ENCODE measurements at places on chromosomes 13 and 19. TPM values are rescaled to one million over a fixed set of nuclear protein-coding genes. Genes with fewer than 3 reads are reported as not detected.

DNA sequence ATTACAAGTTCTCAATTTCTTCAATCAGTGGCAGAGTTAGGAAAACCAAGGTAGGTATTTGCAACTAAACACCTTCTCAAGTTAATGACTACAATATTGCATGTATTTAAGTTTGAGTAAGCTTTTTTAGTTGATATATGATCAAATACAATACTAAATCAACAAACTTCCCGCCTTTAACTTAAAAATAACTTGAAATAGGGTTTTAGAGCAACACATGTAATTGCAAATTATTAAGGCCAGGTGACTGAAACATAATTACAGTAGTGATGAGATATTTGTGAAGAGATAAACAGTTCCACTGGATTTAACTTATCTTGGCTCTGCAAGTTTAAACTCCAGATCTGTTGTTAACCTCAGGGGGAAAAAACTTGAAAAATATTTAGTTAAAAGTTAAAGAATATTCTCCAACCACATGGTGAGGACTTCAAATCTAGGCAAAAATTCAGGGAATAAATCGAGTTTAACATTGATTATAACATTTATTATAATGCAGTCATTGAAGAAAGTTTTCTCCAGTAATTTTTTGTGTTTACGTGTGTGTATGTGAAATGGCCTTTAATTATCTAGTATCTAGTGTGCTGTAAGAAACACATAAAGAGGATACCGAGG lies 3.6 kb downstream of the DACH1 start:
- H3K4me3 ChIP-seq = no peak overlapping the region
- no peaks in the 10 kb centered on the region for H3K4me1 ChIP-seq
- no peak overlapping the region for H3K27ac ChIP-seq
- H3K36me3 ChIP-seq = no peaks in the 10 kb centered on the region

BABAM1 gene
- 87.1 TPM for polyA plus RNA-seq

DNA sequence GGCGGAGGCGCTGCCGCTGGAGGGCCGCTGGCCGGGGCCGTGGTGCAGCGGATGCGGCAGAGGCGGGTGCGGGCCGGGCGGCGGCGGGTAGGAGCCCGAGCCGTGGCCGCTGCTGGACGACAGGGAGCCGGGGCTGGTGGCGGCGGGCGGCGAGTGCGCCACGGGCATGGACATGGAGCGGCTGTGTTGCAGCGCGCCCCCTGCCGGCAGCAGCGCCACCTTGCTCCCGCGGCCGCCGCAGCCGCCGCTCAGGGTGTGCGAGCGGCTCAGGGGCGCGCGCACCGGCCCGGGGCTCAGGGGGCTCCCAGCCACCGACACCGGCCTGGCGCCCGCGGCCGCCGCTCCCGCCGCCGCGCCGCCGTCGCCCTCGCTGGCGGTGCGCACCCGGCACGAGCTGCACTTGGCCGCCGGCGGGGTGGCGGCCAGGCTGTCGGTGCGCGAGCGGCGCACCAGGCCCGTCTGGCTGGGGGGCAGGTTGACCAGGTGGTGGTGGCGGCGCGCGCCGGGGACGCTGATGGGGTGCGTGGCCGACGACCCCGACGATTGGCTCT lies 1.7 kb downstream of the IRS2 start:
- no peaks in the 10 kb centered on the region for H3K27me3 ChIP-seq
- peak overlapping the region; percentile 89 for H3K4me3 ChIP-seq
- H3K4me1 ChIP-seq = peaks cover 48% of the 10 kb centered on the region
- H3K27ac ChIP-seq = peak overlapping the region; percentile 96
- peak; percentile 88 for DNase-seq

- no peaks in the 10 kb centered on the region for H3K4me1 ChIP-seq
- no peak overlapping the region for H3K27ac ChIP-seq
- DNase-seq = no peak
- H3K27me3 ChIP-seq = no peaks in the 10 kb centered on the region
- no peaks in the 10 kb centered on the region for H3K36me3 ChIP-seq
Observed at GRCh38 chr19:12636631-12637030, 25.9 kb downstream of the ZNF791 start.

DENND1C gene
- polyA plus RNA-seq = 18.1 TPM

Measured in sigmoid colon (tissue), 7 donors.